GM12864 (cell line): ENCODE measurements at places on chromosomes 2 and 18.
A peak's percentile ranks its signal among the peaks of the same experiment; 100 is the strongest.

GRCh38 chr18:12283256-12283655 lies 24.8 kb upstream of the TUBB6 start:
- DNase-seq: no peak

DNA sequence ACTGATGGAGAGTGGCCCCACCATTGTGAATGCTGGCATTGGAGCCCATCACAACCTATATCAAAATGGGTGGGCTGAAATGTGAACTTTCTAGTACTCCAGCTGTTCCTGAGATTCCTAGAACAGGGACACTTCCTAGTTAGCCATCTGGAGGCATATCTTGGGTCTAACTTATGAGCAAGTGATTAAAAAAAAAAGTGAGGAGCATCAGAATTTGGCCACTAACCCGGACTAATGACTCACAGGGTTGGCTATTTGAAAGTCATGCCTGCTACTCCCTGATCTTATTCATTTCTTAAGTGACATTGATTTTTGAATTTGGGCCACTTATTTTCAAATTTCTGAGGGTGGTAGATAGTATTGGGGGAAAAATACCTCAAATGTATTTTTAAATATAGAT lies 216.6 kb downstream of the HRH4 start:
- DNase-seq: no peak

DNA sequence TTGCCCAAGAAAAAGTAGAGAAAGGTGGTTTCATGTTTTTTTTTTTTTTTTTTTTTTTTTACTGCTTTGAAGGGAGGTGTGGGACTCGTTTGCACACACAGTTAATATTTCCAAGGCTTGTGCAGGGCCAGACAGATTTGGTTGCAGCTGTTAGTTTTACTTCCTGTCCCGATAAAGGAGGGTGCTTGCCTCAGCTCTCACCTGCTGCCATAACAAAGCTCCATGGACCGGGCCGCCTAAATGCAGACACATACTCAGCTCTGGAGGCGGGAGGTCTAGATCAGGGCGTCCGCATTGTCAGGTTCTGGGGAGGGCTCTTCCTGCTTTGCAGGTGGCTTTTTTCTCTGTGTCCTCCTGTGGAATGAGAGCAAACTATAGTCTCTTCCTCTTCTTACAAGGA lies 69.9 kb downstream of the ODC1 start:
- peak; percentile 83 for DNase-seq

GRCh38 chr2:150977296-150977695 lies 284.4 kb downstream of the RBM43 start:
- no peak for DNase-seq

DNA sequence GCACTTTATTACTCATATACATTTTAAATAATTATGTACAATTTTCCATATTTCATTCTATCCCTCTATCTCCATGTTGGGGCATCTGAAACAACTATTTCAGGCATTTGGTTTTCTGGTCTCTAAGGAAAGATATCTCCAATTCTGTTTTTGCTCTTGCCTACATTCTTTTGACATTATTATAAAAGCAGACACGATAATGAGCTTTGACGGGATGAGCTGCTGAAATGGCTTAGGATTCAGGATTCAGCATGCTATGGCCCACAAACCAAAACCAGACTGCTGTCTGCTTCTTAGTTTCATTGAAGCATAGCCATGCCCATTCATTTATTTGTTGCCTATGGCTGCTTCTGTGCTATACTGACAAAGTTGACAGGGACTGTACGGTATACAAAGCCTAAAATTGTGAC lies 42.7 kb upstream of the GLS start:
- DNase-seq: no peak

DNA sequence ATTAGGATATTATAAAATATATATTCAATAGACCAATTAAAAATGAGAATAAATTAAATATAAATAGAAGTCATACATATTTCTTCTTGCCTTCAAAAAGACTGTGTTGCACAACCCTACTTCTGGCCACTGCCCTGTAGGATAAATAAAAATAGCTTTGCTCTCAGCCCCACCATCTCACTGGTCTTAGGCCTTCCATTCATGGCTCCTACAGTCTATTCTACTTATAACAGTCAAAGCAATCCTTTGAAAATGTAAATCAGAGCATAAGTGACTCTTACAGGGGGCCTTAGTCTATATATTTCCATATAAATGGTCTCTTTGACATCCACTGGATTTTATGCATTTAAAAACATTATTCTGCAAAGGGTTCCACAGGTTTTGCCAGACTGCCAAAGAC lies 72.9 kb downstream of the KLF7 start:
- no peak for DNase-seq

GRCh38 chr2:108968619-108969018 lies 20.4 kb downstream of the EDAR start:
- no peak for DNase-seq

GRCh38 chr2:3641841-3642421 lies 16.1 kb upstream of the ALLC start:
- no peak for DNase-seq

- DNase-seq: no peak
Observed at GRCh38 chr2:8541223-8541622, 140.6 kb upstream of the ID2 start.

DNA sequence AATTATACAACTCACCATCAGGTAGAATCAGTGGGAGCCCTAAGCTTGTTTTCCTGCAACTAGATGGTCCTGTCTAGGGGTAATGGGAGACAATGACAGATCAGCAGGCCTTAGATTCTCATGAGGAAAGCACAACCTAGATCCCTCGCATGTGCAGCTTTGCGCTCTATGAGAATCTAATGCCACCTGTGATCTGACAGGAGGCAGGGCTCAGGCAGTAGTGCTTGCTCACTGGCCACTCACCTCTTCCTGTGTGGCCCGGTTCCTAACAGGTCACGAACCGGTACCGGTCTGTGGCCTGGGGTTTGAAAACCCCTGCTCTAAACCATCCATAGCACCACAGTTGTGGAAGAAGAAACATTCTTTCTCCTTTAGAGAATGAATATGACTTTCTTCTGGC lies 242.8 kb upstream of the CXCR4 start:
- DNase-seq: no peak

- DNase-seq: peak; percentile 85
Observed at GRCh38 chr2:142892715-142893114, 15.3 kb downstream of the KYNU start.

DNA sequence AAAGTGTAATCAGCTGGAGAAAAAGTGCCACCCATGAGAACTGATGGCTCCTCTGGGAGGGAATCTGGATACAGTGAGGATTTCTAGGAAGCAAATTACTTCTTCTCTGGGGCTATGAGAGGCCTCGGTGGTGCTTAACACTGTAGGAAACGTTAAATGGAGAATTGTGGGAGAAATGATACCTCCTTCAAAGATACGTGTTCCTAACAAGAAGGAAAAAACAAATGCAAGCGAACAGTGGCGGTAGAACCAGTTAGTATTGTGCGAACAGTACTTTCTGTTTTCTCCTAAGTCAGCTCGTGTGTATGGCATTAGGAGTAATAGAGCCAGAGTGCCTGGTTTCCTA lies 587 bp upstream of the MTIF2 start:
- DNase-seq: no peak

DNA sequence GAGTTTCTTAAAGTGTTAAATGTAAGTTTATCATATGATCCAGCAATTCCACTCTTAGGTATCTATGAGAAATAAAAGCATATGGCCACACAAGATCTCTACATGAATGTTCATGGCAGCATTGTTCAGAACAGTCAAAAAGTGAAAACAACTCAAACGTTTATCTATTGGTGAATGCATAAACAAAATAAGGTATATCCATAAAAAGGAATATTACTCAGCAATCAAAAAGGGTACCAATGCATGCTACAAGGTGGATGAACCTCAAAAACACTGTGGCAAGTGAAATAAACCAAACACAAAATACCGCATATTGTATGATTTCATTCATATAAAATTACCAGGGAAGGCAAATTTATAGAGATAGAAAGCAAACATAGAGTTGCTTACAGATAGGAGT lies 337.6 kb downstream of the PIK3C3 start:
- no peak for DNase-seq

- DNase-seq: no peak
Observed at GRCh38 chr2:136189221-136189782, 71.4 kb upstream of the CXCR4 start.

- DNase-seq: no peak
Observed at GRCh38 chr2:132430895-132431294, 14.3 kb downstream of the GPR39 start.

- DNase-seq: no peak
Observed at GRCh38 chr18:44651478-44651877, 29.2 kb upstream of the SETBP1 start.
